ENCODE measurements at places on chromosomes 5 and 9.

GRCh38 chr5:148746826-148747535, 79.4 kb upstream of the ADRB2 start:
- ATAC-seq = no peak

GRCh38 chr5:96566833-96567587, 95.2 kb upstream of the CAST start:
- ATAC-seq = no peak

GRCh38 chr9:111052791-111053190, 14.5 kb upstream of the LPAR1 start:
- ATAC-seq = no peak

GRCh38 chr9:16885931-16886330, 15.5 kb upstream of the BNC2 start:
- ATAC-seq = no peak

- ATAC-seq = no peak
Measured at GRCh38 chr5:53481159-53481886, 894 bp downstream of the FST start.

DNA sequence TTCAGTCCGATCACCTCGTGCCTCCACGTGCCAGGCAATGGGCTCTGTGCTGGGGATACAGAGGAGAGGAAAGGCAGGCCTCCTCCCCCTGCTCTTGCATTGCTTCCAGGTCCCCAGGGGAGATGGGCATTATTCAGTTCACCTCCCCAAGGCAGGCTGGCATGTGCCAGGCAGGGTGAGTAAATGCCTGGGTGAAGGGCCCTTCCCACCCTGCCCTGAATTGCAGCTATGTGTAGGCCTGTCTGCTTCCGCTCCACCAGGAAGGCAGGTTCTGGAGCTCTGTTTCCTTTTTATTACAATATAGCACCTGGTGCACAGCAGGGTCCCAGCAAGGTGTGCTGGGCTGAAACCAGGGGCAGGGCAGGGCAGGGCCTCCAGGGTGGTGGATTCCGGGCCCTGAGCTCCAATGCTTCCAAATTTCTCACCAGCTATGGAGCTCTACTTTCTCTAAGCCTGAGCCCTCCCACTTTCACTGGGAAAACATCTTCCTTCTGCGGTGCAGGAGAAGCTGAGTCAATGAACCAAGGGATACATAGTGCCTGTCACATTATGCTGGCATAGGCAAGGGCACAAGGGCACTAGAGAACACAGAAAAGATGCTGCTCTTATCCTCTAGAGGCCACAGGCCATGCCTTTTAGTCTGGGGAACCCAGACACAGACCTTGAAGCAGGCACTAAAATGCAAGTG, 42.0 kb downstream of the SHB start:
- ATAC-seq = no peak

DNA sequence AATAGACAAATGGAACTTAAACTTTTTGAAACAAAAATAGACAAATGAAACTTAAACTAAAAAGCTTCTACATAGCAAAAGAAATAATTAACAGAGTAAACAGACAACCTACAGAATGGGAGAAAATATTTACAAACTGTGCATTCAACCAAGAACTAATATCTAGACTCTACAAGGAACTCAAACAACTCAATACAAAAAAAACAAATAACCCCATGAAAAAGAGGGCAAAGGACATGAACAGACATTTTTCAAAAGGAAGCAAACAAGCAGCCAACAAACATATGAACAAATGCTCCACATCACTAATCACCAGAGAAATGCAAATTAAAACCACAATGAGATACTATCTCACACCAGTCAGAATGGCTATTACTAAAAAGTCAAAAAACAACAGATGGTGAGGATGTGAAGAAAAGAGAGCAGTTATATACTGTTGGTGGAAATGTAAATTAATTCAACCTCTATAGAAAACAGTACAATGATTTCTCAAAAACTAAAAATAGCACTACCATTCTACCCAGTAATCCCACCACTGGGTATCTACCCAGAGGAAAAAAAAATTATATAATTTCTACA, 170.8 kb upstream of the RGMB start:
- no peak for ATAC-seq

- ATAC-seq = no peak
Measured at GRCh38 chr5:114649878-114650277, 288.0 kb downstream of the KCNN2 start.

GRCh38 chr5:59254055-59254687, 639.4 kb downstream of the PDE4D start:
- no peak for ATAC-seq

DNA sequence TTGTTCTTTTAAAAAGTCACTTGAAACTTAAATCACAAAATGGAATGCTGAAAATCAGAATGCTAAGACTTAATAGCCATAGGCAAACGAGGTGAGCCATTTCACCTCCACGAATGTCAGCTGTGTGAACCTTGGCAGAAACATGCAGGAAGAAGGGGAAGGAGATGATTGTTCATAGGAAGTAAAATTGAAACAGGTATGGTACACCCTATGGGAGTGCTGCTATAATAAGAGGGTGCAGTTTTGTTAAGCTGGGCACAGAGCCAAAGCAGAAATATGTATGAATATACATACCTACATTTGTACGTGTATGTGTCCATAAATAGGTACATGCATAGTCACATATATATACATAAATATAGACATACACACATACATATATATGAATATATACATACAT, 51.0 kb upstream of the SPINK5 start:
- ATAC-seq = no peak

DNA sequence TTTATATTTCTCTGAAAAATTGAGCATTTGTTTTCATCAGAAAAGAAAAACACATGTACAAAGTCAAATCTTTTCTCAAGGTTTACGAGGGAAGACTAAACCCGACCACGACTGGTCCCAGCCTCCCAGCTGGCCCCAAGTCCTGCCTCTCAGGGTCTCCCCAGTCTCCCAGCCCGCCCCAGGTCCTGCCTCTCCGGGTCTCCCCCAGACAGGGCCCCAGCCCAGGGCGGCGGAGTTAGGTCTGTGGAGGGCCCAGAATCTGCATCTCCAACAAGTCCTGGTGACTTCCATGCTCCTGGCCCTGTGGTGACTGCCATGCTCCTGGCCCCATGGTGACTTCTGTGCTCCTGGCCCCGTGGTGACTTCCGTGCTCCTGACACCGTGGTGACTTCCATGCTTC, 359.9 kb downstream of the IRX2 start:
- no peak for ATAC-seq

- peak; percentile 87 for ATAC-seq
Measured at GRCh38 chr9:76023715-76024195, 133.3 kb downstream of the PCSK5 start.

GRCh38 chr5:101676646-101677045, 619.4 kb downstream of the SLCO4C1 start:
- ATAC-seq = no peak

DNA sequence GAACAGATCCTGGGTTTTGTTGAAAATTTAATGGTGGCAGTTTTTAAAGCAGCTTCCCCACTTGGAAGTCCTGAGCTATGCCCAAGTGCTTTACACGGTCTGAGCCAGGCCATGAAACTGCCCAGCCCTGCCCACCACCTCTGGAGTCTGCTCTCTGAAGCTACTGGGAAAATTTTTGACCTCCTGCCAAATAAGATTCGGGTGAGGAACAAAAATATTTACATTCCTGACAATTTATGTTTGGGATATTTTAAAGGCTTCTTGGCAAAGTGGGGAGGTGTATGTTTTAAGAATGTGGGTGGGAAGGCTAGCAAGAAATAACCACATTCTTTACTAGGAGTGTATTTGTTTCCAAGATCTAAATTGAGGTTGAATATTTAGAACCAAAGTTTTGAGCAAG, 50.0 kb downstream of the HACD4 start:
- ATAC-seq = no peak

- peak; percentile 86 for ATAC-seq
Measured at GRCh38 chr5:137660349-137660817, 75.5 kb downstream of the KLHL3 start.

GRCh38 chr9:121995997-121996396, 97.1 kb downstream of the TTLL11 start:
- no peak for ATAC-seq

DNA sequence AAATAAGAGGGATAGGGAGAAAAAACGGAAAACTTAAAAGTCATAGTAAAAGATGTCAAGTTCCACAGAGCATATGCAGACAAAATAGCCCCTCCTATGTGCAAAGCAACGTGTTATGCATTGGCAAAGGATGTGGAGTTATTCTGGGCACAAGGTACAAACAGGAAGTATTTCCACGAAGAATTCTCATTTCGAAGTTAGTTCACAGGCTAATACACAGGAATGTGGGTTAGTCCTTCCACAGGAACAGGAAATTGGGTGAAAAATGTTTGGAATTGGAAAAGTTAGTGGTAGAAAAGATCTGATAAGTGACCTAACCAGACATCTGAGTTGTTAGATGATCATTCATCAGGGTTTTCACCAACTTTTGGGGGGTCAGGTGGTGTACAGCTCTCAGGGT, 326.6 kb downstream of the EBF1 start:
- ATAC-seq = no peak

- no peak for ATAC-seq
Measured at GRCh38 chr5:57855831-57856230, 373.2 kb upstream of the ACTBL2 start.

DNA sequence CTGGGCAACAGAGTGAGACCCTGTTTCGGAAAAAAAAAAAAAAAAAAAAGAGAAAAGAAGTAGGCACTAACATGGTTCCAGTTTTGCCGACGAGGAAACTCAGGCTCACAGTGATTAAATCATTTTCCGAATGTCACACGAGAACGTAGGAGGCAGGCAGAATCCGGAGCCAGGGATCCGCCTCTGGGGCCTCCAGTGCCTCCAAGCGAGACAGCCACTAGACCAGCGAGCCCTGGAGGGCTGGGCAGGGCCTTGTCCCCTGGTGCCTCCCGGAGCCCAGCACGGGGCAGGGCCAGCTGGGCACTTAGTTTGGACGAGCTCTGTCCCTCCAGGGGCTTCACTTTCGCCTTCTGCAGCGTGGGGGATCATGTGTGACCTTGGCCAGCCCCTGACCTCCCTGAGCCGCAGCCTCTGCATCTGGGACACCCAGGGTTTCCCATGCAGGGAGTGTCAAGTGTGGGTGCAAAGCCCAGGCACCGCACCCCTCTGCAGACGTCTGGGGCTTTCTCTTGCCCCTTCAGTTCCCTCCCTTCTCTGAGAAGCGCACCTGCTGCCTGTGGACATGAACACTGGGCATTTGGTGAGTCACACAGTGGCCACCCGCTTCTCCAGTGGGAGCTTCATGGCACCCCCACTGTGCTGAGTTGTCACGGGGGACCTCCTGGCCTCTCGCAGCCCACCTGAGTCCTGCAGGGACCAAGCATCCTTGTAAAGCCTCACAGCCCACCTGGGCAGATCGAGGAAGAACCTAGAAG, 80.3 kb downstream of the RXRA start:
- ATAC-seq = no peak

DNA sequence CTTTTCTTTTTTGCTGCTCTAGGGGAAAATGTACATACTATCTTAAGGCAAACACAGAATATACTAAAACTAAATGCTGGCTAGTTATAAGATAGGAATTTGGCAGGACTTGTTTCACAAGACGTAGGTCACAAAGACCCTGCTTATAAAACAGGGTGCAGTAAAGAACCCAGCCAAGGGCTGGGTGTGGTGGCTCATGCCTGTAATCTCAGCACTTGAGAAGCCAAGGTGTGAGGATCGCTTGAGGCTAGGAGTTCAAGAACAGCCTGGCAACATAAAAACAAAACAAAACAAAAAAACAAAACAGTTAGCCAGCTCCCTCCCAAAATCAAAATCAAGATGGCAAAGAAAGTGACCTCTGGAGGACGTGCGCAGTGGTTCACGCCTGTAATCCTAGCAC, 49.5 kb upstream of the DENND4C start:
- no peak for ATAC-seq

- no peak for ATAC-seq
Measured at GRCh38 chr9:91258451-91258850, 103.3 kb downstream of the AUH start.

- peak; percentile 50 for ATAC-seq
Measured at GRCh38 chr5:72556351-72557166, 49.3 kb upstream of the ZNF366 start.

DNA sequence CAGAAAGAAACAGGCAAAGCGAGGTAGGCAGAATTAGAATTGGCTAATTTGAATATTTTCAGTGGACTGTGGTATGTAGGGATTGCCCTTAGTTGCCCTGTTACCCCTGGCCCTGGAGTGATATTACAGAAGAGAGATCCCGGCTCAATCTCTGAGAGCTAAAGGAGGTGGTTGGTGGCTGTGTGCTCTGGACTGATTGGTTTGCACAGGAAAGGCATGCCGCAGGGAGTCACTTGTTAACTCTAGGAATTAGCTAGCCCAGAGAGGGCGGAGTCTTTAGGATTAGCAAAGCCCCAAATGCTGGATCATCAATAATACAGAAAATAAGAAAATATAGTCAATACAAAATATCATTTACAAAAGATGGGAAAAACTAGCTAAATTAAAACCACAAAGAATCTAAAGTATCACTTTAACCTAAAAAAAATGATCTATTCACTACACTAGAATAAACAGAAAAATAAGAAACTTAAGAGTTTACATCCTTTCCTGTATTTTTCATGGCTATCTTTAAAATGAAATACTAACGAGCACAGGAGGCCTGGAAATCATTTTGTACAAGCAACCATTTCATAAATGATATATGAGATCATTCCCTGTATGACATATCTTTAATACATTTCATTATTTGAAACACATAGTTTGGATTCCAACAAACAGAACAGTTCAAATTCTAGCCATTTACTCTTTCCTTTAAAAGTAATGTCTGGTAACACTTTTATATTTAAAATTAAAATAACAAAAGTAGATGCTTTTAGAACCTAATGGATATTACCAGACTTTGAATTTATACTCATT, 71.1 kb downstream of the GNAQ start:
- no peak for ATAC-seq

GRCh38 chr9:123011878-123012528, 21.5 kb upstream of the GPR21 start:
- no peak for ATAC-seq

- ATAC-seq = no peak
Measured at GRCh38 chr5:143543358-143544255, 140.1 kb upstream of the NR3C1 start.

DNA sequence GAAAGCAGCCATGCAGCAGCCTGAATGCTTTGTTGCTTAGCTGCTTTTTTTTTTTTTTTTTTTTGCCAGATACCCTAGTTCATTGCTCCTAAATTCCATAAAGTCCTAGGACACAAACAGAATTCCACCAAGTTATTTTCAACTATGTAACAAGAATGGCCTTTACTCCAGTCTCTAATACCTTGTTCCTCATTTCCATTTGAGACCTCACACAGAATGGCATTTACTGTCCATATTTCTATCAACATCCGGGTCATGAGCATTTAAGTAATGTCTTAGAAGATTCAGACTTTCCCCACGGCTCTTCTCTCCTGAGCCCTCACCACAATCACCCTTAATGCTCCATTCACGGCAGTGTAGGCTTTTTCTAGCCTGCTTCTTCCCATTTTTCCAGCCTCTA, 31.7 kb upstream of the FBXW11 start:
- ATAC-seq = no peak

DNA sequence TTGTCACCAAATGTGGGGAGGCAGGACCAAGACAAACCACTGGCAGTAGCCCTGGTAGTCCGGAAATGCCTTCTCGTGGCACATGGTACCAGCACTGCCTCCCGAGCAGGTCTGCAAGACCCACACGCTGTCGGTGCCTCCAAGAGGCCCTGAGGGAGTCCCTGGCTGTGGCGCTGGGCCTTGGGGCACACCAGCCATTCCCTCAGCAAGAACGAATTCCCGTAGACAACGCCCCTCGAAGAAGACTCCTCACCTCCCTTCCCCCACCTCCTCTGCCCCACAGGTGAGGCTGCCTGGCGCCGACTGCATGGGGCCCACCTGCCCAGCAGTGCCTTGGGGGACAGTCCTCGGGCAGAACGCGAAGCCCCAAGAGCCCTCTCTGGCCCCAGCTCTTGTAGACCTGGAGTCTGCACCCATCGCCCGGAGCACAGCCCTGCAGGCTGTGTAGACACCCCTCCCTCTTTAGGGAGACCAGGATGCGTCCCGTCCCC, 56.0 kb downstream of the EXD3 start:
- no peak for ATAC-seq

Data from activated CD4-positive, CD25-positive, alpha-beta regulatory T cell treated with anti-CD3 and anti-CD28 coated beads, Interleukin-2, amount 50 U/mL, for 24 hours (primary cell).